ENCODE measurements at places on chromosomes 3 and 15. TPM values are rescaled to one million over a fixed set of nuclear protein-coding genes. Genes with fewer than 3 reads are reported as not detected.

The CACNA2D3 gene
- total RNA-seq, result 6.1 TPM

- peak; percentile 68 for DNase-seq
Observed at GRCh38 chr3:111582120-111582474, 13.0 kb downstream of the ZBED2 start.

GRCh38 chr3:146152834-146153233 is 8.2 kb downstream of the PLOD2 start:
- DNase-seq, result peak; percentile 89

- no peak for DNase-seq
Observed at GRCh38 chr3:133016838-133017309, 21.3 kb upstream of the TMEM108 start.
